ENCODE measurements at places on chromosomes 12 and 14.
A peak's percentile ranks its signal among the peaks of the same experiment; 100 is the strongest.

GRCh38 chr12:101648195-101648594, 49.2 kb upstream of the CHPT1 start:
- H3K4me3 ChIP-seq = no peak overlapping the region
- H3K27ac ChIP-seq = no peak overlapping the region

DNA sequence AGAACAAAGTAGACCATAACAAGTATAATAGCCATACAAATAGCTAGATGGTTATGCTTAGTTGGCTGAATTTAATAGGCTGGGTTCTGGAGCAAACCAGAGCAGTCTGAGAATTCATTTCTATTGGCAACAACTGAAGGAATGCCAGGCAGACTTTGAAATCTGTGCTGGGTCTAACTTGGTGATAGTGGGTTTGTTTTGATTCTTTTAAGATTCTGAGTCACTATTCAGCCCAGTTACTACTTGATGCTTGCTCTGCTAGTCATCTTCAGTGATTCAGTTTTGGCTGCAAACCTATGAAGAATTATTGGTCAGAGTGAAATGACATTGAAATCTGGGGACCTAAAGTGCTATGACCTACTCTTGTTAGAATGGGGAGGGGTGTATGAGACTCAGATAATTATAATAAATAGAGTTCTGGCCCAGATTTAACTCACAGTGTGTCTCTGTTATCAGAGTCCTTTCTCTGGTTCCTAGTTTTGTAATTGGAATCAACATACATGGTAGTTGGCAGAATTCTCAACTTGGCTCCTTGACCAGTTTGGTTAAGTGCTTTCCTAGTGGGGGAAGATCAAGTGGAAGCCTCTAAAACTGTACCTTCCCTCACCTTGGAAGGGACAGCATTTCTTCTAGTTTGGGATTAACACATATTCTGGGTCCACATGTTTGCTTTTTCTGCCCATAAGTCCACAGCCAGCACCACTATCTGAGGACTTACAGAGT, 43.5 kb downstream of the MNAT1 start:
- no peak overlapping the region for H3K27ac ChIP-seq
- H3K27me3 ChIP-seq = no peaks in the 10 kb centered on the region
- peaks cover 4% of the 10 kb centered on the region for H3K4me1 ChIP-seq
- no peak overlapping the region for H3K4me3 ChIP-seq
- DNase-seq = no peak

GRCh38 chr12:79275631-79276030, 411.1 kb downstream of the SYT1 start:
- H3K27ac ChIP-seq = no peak overlapping the region
- no peaks in the 10 kb centered on the region for H3K4me1 ChIP-seq
- DNase-seq = no peak
- no peaks in the 10 kb centered on the region for H3K27me3 ChIP-seq
- peaks cover 4% of the 10 kb centered on the region for H3K36me3 ChIP-seq
- H3K4me3 ChIP-seq = no peak overlapping the region

DNA sequence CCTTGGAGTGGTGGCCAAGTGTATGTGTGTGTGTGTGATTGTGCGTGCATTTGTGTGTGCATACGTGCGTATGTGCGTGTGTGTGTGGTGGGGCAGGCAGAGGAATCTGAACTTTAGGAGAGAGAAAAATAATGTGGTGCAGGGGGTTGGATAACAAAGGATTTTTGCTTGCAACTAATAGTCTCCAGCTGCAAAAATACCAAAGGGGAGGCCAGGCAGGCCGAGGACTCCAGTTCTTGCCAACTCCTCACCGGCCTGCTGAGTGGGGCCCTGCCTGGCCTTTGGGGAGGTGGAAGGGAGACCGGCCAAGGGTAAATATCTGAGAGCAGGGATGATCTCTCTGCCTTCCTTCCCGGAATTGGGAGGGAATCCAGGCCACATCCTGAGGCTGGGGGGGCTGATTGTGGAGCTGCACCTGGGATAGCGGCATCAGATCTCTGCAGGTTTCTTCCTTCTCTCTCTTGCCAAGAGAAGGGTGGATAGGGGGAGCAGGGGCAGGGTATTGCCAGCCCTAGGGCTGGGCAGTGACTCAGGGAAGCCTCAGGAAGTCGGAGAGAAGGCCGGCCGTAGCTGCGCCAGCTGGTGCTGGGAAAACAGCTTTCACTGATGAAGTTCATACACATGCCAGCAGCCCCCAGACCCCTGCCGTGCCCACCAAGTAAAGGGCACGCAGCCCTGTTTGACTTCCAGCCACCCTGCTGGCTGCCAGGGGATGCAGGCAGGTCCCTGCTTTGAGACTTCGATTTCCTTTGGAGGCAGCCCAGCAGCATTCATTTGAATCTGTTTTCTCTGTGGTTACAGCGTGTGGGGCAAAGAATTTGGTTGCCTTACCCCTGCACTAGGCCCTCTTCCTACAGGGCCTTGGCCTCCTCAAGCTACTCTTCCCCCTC, 4.6 kb upstream of the LRP1-AS start:
- no peaks in the 10 kb centered on the region for H3K4me1 ChIP-seq
- H3K36me3 ChIP-seq = peaks cover 37% of the 10 kb centered on the region
- H3K27ac ChIP-seq = no peak overlapping the region
- no peak overlapping the region for H3K4me3 ChIP-seq
- no peak for DNase-seq

DNA sequence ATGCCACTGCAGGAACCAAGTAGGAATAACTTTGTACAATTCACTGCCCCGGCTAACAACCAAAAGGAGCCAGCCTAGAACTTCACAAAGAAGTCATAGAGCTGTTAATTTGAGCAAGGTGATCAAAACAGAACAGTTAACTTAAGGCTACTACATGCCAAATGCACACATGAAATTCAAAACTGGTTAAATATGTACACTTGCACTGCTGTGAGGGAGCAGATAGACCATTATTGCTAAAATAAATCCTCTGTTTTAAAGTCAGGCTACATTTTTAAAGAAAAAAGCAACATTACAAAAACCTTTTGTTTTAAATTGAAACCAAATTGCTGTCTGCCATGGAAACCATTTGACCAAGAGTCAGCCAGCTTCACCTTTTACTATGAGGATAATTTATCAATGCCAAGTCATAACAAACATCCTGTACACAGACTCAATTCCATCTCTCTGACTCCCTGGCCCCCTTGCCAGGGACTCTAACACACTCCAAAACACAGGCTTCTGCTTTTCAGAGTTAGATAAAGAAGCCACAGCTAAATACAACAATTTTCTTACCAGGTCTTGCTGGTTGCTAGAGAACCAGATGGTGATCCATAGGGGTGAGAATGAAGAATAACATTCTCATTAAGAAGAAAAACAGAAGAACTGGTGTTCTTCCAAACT, 84.0 kb downstream of the LRP6 start:
- H3K36me3 ChIP-seq = peaks cover 20% of the 10 kb centered on the region
- H3K4me3 ChIP-seq = no peak overlapping the region
- H3K27me3 ChIP-seq = no peaks in the 10 kb centered on the region
- H3K4me1 ChIP-seq = no peaks in the 10 kb centered on the region
- DNase-seq = no peak
- no peak overlapping the region for H3K27ac ChIP-seq

DNA sequence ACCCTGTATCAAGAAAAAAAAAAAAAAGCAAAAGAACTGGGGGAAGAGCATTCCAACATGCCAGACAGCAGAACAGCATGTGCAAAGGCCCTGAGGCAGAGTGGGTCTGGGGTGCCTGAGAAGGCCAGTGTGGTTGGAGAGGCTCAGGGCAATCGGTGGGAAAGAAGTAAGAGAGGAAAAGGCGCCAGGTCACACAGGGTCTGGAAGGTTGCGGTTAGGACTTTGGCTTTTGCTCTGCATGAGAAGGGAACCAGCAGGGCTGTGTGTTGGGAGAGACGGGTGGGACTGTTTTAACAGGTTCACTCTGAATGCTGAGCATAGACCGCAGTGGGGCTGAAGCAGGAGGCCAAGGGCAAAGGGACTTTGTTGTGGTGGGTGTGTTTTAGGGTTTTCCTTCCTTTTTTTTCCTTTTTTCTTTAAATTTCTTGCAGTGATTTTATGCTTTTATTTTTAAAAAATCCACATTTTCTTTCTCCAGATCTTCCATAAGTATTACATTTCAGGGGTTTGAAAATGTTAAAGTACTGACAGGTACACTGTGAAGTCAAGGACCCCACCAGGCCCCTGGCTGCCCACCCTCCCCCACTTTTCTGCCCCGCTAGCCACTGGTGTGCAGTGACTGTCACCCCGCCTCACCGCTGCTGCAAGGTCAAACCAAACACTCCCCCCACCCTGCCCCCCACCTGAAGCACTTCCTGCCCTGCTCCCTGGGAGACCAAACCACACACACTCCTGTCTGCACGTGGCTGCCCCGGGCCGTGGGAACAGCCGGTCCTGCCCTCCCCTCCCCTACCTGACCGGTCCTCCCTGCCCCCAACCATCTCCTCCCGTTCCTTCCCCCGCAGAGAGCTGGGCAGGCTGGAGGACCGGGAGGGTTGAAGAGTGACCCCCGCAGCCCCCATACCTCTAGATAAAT, 30.0 kb downstream of the DTX1 start:
- no peaks in the 10 kb centered on the region for H3K36me3 ChIP-seq
- no peaks in the 10 kb centered on the region for H3K4me1 ChIP-seq
- H3K27me3 ChIP-seq = no peaks in the 10 kb centered on the region
- no peak for DNase-seq
- H3K4me3 ChIP-seq = no peak overlapping the region

GRCh38 chr14:53793790-53794505, 162.7 kb downstream of the BMP4 start:
- no peaks in the 10 kb centered on the region for H3K36me3 ChIP-seq
- no peaks in the 10 kb centered on the region for H3K4me1 ChIP-seq
- H3K4me3 ChIP-seq = no peak overlapping the region
- H3K27ac ChIP-seq = no peak overlapping the region

DNA sequence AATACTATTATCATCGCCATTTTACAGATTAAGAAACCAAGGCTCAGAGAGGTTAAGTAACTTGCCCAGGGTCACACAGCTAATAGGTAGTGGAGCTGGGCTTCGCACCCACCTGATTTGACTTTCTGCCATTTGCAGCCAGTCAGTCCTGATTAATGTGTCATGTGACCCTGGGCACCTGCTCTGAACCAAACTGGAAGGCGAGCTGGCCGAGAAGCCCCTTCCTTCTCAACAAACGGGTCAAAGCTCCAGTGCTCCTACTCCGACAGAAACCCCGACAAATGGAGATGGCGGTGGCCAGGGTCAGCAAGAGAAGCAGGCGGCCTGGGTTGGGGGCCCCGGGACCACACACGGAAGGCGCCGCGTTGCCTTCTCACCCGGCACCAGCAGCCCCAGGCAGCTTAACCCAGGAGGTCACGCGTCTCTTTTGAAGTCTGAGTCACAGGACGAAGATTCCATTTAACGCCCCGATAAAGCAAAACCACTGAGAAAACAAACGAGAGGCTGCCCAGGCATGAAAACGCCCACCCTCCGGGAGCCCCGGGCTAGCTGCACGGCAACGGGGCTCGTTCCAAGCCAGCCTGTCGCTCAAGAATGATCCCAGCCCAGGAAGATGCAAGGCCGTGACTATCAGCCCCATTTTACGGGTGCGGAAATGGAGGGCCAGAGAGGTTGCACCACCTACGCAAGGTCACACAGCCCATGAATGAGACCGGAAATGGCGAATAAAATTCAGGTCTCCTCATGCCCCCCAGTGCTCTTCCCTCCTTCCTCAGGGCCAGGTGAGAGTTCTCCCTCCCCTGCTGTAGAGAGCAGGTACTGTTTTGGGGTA, 124.8 kb downstream of the SCARB1 start:
- no peaks in the 10 kb centered on the region for H3K36me3 ChIP-seq
- H3K27me3 ChIP-seq = no peaks in the 10 kb centered on the region
- no peaks in the 10 kb centered on the region for H3K4me1 ChIP-seq
- no peak overlapping the region for H3K4me3 ChIP-seq
- no peak overlapping the region for H3K27ac ChIP-seq

DNA sequence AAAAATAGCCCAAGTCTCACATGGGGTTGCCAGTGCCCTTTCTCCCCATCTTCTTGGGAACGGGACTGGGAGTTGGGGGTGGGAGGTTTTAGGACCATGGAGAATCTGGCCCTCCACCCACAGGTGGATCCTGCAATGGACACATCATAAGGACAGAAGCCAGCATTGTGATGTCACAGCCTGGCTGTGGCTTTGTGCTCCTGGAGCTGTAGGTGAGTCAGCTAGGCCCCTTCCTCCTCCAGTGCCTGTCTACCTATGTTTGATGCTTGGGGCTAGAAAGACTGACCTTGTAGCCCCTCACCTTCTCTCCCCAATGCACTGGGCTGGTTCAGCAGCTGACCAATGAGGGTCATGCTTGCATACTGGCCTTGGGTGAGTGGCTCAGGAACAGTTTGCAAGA, at the start of gene CCDC197:
Gene CCDC197 (plus strand): TSS at position 220 of the 400 bp plus-strand sequence. CDS start 831 bp downstream, outside the sequence.
- H3K27ac ChIP-seq = no peak within 1 kb of the TSS
- no peaks in the 10 kb centered on the region for H3K36me3 ChIP-seq
- no peak within 1 kb of the TSS for H3K4me3 ChIP-seq
- H3K27me3 ChIP-seq = no peaks in the 10 kb centered on the region

DNA sequence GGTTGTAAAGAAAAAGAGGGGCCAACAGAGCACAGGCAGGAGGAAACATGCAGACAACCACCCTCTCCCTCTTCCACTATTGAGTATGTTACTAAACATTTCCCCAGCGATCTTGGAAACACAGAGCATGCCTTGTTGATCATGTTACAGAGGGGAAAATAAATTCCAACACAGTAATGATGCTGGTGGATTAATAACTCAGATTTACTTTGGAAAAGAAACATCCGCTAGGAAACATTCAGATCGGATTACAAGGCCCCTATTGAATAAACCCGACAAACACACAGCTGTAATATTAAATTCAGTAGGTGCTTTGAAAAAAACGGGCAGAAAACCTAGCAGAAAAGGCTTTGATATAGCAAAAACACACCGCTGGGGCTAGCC, 5.4 kb downstream of the BMP4 start:
- H3K36me3 ChIP-seq = peaks cover 6% of the 10 kb centered on the region
- no peak overlapping the region for H3K27ac ChIP-seq
- peak overlapping the region; percentile 95 for H3K4me3 ChIP-seq
- DNase-seq = no peak
- peaks cover 10% of the 10 kb centered on the region for H3K4me1 ChIP-seq

GRCh38 chr12:71060426-71060825, 97.4 kb downstream of the TSPAN8 start:
- no peak overlapping the region for H3K27ac ChIP-seq
- H3K36me3 ChIP-seq = no peaks in the 10 kb centered on the region
- no peaks in the 10 kb centered on the region for H3K27me3 ChIP-seq
- H3K4me3 ChIP-seq = no peak overlapping the region
- no peaks in the 10 kb centered on the region for H3K4me1 ChIP-seq

GRCh38 chr12:3553221-3553620, 62.2 kb downstream of the PRMT8 start:
- no peaks in the 10 kb centered on the region for H3K27me3 ChIP-seq
- no peak overlapping the region for H3K4me3 ChIP-seq
- peak; percentile 24 for DNase-seq
- no peaks in the 10 kb centered on the region for H3K4me1 ChIP-seq
- H3K27ac ChIP-seq = no peak overlapping the region
- 0 out of 2 replicates have a peak, but pooled peaks cover 6% of the 10 kb centered on the region for H3K36me3 ChIP-seq

DNA sequence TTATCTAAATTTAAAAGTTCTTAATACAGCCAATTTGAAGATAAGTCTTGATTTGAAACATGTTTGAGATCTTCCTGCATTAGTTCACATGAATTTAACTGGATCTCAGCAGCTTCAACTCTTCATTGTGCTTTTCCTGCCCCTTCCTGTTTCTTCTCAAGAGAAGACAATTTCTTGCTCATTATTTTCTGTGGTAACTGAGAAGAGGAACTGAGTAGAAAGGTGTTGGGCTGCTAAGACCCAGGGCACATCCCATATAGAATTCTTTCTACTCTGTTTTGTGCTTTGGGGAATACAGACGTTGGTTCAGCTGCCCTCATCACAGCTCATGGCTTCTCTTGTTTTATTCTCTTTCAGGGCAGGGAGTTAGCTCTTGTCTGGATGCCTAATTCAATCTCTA, 110.2 kb downstream of the SNAPC1 start:
- no peak overlapping the region for H3K4me3 ChIP-seq
- no peak for DNase-seq
- H3K27me3 ChIP-seq = no peaks in the 10 kb centered on the region
- H3K36me3 ChIP-seq = peaks cover 17% of the 10 kb centered on the region
